Activated CD4-positive, alpha-beta T cell treated with anti-CD3 and anti-CD28 coated beads for 4 hours (primary cell): ENCODE measurements at places on chromosomes 4 and X.

DNA sequence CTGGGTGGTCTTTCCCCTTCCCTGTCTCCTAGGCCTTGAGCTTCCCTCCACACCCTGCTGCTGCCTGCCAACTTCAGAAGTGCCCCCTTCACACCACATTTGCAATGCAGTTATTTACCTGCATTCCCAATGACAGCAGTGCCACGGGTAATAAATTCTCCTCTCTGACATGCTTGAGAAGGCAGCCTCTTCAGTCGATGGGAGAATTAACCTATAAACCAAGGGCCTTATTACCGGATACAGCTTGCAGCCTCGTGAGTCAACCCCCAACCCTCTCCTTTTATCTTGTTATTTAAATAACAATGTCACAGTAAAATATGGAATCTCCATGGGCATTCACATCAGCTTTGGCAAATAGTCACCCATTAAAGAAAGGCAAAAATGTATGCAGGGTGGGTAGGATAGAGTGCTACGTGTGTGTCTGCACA is 34.7 kb upstream of the LGI2 start:
- DNase-seq: no peak

DNA sequence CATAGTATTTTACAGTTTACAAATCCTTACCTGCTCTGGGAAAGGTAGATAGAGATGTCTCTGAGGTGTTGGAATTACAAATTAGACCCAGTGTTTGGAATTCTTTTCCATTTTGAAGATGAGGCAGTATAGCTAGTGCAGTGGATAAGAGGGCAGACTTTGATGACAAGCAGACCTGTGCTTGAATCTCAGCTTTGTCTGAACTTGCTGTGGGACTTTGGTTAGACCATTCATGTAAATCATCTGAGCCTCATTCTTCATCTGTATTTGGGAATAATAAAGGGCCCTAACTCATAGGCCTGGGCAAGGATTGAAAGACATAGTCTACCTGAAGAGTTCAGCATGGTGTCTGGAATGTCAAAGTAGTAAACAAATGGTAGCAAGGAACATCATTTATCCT is 77.2 kb upstream of the BOD1L1 start:
- DNase-seq: no peak

- no peak for DNase-seq
These were observed 180.3 kb upstream of the MXRA5 start for GRCh38 chrX:3526731-3527130.

GRCh38 chr4:172584816-172585215 is 583.8 kb upstream of the GALNT7 start:
- no peak for DNase-seq

GRCh38 chr4:124943145-124943889 is 230.8 kb upstream of the ANKRD50 start:
- no peak for DNase-seq

DNA sequence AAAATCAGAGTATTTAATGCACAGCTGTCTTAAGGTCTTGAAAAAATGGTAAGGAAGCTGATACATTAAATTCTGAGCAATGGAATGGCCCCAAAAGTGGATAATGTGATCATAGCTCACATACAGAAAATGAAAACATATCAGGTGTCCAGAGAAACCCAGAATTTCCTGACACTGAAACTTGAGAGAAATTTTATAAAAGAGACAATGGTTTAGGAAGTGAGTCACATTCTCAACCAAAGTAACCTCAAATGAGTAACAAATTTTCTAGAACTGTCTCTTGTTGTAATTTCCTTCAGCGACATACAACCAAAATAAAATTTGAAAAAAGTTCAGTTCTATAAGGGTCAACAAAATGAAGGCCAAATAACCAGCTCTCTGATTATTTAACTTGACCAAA is 37.4 kb upstream of the PACRGL start:
- DNase-seq: no peak

- DNase-seq: no peak
These were observed 233.0 kb downstream of the PCDH18 start for GRCh38 chr4:137299281-137299680.

- DNase-seq: no peak
These were observed 630.4 kb upstream of the FTHL17 start for GRCh38 chrX:31702222-31702621.

GRCh38 chr4:119632216-119632615 is 3.6 kb upstream of the PDE5A start:
- DNase-seq: no peak

- DNase-seq: peak; percentile 95
These were observed 485 bp upstream of the CCNG2 start for GRCh38 chr4:77156533-77156911.

GRCh38 chrX:111811831-111812230 is 64.2 kb upstream of the TRPC5OS start:
- no peak for DNase-seq

GRCh38 chrX:154063234-154063633 is 34.3 kb downstream of the MECP2 start:
- no peak for DNase-seq
